ENCODE measurements at places on chromosomes 1 and 21. TPM values are rescaled to one million over a fixed set of nuclear protein-coding genes. Genes with fewer than 3 reads are reported as not detected.

- no peak for DNase-seq
Observed at GRCh38 chr1:54869173-54869851, 17.7 kb downstream of the DHCR24 start.

DNA sequence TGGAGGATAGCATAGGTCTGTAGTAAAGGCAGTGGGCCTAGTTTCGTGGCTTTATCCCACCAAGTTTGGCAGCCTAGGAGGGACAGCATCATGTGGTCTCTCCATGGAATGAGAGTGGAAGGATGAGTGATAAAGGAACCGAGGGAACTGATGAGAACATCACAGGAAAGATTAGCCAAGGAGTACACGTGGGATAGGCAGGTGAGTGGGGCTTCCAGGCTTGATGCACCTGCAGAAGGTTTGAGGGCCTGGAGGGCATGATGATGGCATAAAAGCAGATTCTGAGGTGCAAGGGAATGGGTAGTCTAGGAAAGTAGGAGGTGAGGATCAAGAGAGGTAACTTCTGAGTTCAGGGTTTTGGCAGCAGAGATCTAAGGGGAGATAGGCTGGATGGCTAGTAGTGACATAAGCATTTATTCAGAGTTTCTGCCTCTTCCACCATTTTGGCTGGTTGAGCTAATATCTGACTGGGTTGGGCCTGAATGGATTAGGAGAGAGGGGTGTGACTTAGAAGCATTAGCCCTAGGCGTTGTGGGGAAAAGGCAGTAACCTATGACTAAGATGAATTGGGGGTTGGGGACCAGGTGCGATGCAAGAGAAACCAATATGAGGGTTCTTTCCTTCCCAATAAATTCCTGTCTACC lies 9.1 kb downstream of the PTGFRN start:
- DNase-seq, result no peak

- DNase-seq, result no peak
Observed at GRCh38 chr1:99229122-99229521, 35.2 kb upstream of the PLPPR4 start.

- no peak for DNase-seq
Observed at GRCh38 chr1:6868660-6869380, 83.6 kb downstream of the CAMTA1 start.

DNA sequence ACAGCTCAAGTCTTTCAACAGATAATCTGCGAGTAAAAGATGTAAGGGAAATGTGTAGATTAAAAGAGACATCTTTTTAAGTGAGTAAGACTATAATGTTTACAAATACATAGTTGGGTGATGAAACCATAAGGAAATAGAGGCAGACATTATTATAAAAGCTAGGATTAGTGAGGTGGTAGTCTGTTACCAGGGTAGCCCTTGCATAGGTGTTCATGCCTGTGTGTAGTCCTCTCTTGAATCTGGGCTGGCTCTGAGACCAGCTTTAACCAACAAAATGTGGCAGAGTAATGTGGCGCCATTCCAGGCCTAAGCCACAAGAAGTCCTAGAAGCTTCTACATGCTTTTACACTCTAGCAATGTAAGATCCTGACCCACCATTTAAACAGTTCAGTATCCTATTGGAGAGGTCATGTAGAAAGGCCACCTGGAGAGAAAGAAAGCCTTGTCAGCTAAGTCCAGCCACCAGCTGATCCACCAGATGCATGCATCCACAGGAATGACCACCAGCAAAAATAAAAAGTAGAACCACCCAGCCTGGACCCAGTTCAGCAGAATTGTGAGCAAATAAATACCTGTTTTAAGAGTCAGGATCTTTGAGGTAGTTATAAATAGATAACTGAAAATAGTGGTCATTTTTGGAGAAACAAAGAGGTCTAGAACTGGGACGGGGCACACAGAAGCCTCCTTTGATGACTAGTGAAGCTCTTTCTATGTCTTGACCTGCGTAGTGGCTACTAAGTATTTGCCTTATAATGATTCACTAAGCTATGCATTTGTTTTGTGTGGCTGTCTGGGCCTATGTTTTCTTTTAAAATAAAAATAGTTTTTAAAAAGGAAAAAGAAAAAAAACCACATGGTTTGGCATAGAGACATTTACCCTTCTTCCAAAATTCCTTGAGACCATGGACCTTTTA lies 8.1 kb downstream of the NIBAN1 start:
- DNase-seq, result no peak

DNA sequence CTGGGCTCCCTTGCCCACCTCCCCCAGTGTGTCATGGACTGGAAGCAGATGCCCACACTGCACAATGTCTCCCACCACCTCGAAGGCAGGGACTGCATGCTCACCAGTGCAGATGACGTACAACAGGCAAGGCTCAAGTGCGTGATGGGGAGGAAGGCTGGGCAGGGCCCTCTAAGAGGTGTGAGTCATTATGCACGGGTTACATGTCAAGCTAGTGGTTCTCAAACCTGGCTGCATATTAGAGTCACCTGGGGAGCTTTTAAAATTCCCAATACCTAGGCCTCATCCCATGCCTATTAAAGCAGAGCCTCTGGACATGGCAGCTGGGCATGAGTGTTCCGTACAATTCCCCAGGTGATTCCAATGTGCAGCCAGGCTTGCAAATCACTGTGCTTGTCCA lies 137.9 kb upstream of the NGF start:
- DNase-seq, result no peak

Gene TNFRSF25
- 10.1 TPM for total RNA-seq

Gene ST6GALNAC3
- total RNA-seq, result 0.93 TPM

Gene CCDC185
- 0.17 TPM for total RNA-seq
